ENCODE measurements at places on chromosomes 13 and 19.

- peak; percentile 75 for DNase-seq
These were observed 15.2 kb upstream of the N4BP2L1 start for GRCh38 chr13:32443111-32443510.

- no peak for DNase-seq
These were observed 1.3 kb upstream of the ISYNA1 start for GRCh38 chr19:18439025-18439909.

- no peak for DNase-seq
These were observed 46.2 kb upstream of the TCF3 start for GRCh38 chr19:1698636-1699035.

DNA sequence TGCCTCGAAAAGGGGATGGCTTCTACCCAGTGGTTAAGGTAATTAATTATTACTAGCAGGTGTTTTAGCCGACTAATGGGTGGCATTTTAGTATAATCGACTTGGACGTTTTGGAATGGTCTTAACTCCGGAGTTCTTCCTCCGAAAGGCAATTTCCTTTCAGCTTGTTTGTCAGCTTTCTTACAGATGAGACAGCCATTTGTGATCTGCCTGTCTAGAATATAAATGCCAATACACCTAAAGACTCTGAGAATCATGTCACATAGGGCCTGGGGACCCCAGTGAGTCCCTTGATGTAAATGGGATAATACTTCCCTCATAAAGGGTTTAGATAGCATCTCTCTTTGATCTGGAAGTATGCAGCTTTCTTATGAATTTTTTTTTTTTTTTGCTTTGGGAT is 41.9 kb upstream of the PSG9 start:
- DNase-seq: no peak

- DNase-seq: no peak
These were observed 727 bp downstream of the CNMD start for GRCh38 chr13:52738719-52739467.

GRCh38 chr13:97372936-97373335 is 61.0 kb upstream of the RAP2A start:
- no peak for DNase-seq

DNA sequence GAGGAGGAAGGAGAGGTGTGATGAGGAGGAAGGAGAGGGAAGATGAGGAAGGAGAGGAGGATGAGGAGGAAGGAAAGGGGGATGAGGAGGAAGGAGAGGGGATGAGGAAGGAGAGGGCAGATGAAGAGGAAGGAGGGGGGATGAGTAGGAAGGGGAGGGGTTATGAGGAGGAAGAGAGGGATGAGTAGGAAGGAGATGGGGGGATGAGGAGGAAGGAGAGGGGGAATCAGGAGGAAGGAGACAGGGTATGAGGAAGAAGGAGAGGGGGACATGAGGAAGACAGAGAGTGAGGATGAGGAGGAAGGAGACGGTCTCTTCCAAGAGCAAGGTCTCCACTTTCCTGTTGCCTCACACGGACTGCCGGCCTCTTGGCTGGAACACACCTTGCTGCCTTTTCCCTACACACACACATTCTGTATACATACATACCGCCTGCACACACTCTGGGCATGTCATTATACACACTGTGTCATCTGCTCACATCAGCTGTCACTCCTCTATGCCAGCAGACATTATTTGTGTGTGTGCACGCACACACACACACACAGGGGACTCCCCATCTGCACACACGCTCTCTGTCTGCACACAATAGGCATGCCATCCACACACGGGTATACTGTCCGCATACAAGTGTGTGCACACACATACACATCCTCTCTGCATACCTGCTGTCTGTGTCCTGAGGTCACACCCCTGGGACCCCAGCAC is 11.1 kb upstream of the VSTM2B start:
- no peak for DNase-seq

GRCh38 chr13:48977286-48977625 is 1.5 kb downstream of the FNDC3A start:
- peak; percentile 35 for DNase-seq

DNA sequence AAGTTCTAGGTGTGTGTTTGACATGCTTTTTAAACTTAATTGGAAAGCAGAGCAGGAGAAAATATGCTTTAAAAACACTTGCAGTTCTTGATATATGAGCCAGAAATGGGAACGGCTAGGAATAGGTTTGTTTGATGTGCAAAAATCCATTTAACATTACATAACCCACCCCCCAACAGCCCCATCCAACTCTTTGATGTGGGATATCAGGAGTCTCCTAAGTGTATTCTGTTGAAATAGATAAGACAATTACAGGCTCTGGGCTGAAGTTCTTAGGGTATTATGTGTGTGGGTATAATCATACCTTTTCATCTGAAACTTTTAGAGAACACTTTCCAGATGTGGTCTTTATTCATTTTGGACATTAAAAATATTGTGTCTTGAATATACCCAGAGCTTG is 240.4 kb upstream of the CSNK1A1L start:
- DNase-seq: no peak

GRCh38 chr19:38221919-38222830 is 1.8 kb downstream of the DPF1 start:
- no peak for DNase-seq

- DNase-seq: no peak
These were observed 300.3 kb downstream of the GPC5 start for GRCh38 chr13:91698767-91699166.

DNA sequence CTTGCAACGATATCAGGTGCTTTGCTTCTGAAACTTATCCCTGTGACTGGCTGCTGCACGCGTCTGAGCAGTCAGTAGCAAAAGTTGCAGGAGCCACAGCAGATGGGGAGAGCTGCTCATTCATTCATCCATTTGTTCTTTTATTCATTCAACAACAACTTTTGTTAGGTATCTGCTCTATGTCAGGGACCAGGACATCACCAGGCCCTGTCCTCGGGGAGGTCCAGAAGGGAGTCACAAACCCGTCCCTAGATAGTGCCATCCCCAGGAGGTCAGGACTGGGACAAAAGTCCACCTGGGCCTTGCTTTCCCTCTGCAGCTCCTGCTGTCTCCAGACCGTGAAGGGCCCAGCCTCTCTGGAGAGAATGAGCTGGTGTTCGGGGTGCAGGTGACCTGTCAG is 2.6 kb downstream of the ARHGAP33 start:
- no peak for DNase-seq

DNA sequence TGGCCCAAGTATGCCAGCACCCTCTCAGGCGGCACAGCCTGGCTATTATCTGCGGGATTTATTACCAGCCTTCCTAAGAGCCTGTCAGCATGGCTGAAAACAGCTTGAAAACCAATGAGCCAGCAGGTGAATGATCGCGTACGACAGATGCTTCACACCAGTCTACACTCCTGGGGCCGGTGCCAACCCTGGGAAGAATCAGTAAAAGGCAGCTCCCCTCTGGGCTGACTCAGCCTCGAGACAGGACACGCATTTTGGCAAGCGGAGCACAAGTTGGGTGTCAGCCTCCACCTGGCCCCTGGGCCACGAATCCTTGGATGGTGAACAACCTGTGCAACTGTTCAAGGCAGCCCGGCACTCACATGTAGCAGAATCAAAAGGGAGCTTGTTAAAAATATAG is 15.6 kb downstream of the EMP3 start:
- no peak for DNase-seq

- no peak for DNase-seq
These were observed 38.7 kb downstream of the RNF6 start for GRCh38 chr13:26183416-26183815.

DNA sequence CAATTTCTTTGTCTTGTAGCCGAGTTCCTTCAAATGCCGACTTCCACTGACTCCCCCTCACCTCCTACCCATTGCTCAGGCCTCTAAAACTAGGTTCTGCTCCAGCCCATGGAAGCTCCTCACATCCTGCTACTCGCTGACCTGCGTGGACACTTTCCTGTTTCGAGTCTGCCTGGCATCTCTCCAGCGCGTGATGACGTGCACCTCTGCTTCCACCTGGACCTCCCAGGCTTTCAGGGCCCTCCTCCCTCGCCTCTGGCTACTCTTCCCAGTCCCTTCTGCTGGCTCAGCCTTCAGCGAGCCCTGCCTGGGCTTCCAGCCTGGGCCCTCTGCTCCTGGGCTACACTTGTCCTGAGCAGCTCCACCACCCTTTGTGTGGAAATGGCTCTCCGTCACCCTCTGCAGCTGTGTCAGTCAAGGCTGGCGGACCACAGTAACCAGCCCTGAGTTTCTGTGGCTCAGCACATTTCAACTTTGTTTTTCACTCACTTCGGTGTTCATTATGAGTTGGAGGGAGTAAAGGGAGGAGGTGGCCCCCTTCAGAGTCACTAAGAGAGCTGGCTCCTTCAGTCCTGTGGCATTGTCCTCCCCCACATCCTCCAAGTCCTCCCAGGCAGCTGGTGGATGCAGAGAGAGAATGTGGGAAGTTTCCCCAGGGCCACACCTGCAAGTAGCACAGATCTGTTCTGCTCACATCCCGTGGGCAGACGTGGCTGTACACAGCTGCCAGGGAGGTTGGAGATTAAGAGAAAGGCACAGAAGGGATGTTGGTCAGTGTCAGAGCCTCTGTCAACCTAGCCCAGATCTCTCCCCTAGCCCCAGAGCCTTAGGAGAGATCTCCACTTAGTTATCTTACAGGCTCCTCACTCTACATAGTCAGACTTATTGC is 49.4 kb downstream of the SERP2 start:
- DNase-seq: no peak

- no peak for DNase-seq
These were observed at the start of gene SERTM1 for GRCh38 chr13:36673838-36674326. SERTM1 (plus strand) TSS chr13:36674020; CDS start chr13:36695079, 21,059 bp downstream.

DNA sequence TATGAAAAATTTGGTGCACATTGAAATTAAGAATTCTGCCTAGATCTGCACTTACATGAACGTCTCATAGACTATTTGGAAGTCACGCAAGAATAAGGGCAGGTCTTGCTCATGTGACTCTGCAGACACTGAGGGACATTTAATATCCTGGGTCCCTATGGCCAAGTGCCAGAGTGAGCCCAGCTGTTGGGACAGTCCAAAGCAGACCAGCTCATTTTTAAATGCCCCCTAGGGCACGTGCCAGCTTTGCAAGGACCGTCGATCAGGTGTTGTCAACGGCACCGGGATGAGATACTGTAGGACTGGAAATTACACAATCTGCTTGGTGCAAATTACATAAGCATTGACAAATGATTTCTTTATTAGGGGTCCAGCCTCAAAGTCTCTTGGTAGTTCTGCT is 293.6 kb downstream of the TEX29 start:
- DNase-seq: no peak

- peak; percentile 26 for DNase-seq
These were observed 65.4 kb downstream of the GNG7 start for GRCh38 chr19:2636897-2637683.

- DNase-seq: no peak
These were observed 1237.6 kb downstream of the EFNB2 start for GRCh38 chr13:105297839-105298238.

GRCh38 chr19:4976401-4977298 is 7.7 kb downstream of the KDM4B start:
- DNase-seq: peak; percentile 99

DNA sequence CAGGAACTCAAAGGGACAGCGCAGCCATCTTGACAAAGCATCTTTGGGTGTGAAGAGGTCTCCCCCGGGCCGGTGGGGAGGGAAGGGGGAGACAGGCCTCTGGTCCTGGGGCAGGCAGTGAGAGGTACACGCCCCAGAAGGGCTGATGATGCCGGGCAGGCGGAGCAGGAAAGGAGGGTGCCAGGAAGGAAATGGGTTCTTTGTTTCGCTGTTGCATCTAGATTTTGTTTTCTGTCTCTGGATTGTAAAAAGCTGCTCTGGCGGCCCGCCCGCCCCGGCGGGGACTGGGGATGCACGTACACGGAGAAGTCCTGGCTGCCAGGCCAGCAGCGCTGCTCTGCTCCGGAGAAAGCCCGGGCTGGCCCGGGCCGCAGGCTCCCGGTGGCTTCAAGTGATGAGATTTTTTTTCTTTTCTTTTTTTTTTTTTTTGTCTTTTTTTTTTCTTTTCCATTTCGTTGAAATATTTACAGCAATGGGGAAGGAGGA is 13.2 kb upstream of the ASF1B start:
- DNase-seq: no peak

DNA sequence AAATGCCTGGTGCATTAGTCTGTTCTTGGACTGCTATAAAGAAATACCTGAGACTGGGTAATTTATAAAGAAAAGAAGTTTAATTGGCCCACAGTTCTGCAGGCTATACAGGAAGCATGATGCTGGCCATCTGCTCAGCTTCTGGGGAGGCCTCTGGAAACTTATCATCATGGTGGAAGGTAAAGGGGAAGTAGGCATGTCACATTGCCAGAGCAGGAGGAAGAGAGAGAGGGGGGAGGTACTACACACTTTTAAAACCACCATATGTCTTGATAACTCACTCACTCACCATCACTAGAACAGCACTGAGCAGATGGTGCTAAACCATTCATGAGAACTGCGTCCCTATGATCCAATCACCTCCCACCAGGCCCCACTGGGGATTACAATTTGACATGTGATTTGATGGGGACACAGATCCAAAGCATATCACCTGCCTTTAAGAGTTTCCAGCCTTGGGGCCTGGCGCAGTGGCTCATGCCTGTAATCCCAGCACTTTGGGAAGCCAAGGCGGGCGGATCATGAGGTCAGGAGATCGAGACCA is 219.0 kb downstream of the KATNAL1 start:
- peak; percentile 36 for DNase-seq

GRCh38 chr19:29671393-29672160 is 6.3 kb downstream of the PLEKHF1 start:
- no peak for DNase-seq

DNA sequence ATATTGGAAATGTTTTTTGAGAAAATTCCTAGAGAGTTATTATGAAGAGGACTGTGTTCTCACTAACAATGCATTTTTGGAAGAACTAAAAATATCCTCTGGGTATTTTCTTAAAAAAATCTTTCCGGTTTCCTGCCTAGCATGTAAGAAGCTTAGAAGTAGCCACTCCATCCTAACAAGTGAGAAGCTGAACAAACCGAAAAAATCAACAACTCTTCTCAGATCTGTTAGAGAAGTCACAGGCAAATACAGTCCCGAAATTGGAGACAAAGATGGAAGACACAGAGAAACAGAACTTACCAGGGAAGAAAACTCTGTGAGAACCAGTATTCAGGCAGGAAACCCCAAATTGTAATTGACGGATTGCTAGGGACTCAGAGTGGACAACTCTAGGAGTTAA is 173.0 kb downstream of the KLF12 start:
- no peak for DNase-seq

DNA sequence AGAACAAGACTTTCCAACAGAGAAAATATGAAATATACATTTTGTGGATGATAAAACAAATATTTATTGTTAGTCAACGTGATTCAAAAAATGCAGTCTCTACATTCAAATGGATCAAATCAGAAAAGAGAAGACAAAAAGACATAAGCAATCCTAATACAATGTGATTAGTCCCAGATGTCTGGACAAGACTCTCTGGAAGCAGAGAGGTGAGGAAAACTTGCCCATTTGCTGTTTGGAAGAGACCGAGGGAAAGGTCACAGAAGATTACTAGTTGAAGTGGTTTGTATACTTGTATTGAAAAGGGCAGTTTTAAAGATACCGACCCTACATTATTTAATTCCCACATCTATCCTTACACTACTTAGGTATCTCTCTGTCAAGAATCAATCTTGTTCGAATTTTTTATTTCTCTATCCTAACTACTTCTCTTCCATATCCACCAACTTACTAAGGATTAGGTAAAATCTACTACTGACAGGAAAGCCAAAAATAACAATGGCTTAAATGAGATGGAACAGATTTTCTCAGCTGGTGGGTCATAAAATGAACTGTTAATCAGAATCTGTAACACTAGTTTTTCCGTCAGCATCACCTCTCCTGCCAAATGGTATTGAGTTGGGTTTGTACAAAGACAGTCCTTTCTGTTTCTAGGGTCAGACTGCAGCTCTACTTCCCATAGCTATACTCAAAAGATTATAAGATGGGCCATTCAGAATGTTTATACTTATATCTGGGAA is 497.1 kb downstream of the DCT start:
- DNase-seq: no peak

- no peak for DNase-seq
These were observed 6.8 kb downstream of the KATNAL1 start for GRCh38 chr13:30300596-30300995.
